ENCODE measurements at places on chromosomes 7 and 10.

GRCh38 chr7:40186586-40186985 lies 51.8 kb downstream of the SUGCT start:
- no peak for DNase-seq

- DNase-seq: no peak
Measured at GRCh38 chr7:107414198-107414597, 55.7 kb upstream of the GPR22 start.

- DNase-seq: no peak
Measured at GRCh38 chr10:121854809-121855445, 72.9 kb downstream of the ATE1 start.

- no peak for DNase-seq
Measured at GRCh38 chr7:119256446-119257131, 1016.4 kb upstream of the KCND2 start.

DNA sequence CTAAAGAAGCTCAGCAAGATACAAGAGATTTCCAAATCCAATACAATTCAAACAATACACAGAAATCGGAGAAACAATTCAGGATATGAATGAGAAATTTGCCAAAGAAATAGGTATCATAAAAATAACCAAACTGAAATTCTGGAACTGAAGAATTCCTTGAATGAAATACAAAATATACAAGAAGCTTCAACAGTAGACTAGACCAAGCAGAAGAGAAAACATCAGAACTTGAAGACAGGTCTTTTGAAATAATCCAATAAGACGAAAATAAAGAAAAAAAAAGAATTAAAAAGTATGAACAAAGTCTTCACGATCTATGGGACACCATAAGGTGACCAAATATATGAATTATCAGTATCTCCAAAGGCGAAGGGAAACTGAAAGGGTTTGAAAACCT lies 2.8 kb upstream of the IFIT2 start:
- no peak for DNase-seq

GRCh38 chr10:116198676-116199035 lies 74.3 kb downstream of the GFRA1 start:
- no peak for DNase-seq

- DNase-seq: no peak
Measured at GRCh38 chr7:46776790-46777189, 805.1 kb downstream of the TNS3 start.

GRCh38 chr10:32256613-32257437 lies 90.1 kb downstream of the EPC1 start:
- DNase-seq: peak; percentile 41

DNA sequence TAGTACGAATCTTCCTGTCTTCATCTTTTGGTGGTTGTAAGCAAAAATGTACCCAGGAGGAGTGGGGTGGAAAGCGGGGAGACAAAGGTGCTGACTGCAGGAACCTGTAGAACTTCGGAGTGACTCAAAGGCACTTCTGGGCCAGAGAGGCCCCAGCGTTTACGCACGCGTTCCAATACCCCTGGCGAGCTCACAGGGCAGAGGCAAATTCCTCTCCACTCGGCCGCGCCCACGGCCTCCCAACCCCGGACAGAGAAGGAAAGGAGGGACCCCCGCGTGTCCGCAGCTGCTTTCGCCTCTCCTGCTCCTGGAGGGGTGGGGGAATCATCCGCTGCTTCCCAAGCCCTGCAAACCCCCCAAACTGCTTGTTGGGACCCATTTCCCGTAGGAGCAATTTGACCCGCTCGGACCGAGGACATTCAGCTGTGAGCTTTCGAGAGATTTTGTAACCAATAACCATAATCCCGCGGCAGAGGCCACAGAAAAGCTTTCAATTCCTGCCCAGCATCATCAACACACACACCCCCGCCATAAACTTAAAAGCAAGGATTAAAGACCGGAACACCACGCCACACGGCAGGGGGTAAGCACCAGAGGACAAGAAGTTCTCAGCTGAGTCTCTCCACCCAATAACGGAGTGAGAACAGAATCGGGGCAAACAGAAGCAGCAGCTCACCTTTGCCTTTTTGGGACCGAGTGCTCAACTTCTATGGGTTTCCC lies 2.3 kb downstream of the IGF2BP3 start:
- no peak for DNase-seq

DNA sequence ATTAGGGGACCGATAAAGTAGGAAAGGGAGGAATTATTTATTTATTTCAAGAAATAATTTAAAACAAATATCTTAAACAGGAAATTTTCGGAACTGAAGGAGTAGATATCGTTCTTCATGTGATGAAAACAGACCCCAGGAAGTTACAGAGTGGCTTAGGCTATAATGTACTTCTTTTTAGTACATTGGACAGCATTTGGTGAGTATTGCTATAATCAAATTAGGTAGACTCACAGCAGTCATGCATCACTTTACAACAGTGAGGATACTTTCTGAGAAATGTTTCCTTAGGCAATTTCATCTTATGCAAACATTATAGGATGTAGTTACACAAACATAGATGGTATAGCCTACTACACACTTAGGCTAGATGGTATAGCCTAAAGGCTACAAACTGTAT lies 33.0 kb downstream of the FAM237B start:
- no peak for DNase-seq

DNA sequence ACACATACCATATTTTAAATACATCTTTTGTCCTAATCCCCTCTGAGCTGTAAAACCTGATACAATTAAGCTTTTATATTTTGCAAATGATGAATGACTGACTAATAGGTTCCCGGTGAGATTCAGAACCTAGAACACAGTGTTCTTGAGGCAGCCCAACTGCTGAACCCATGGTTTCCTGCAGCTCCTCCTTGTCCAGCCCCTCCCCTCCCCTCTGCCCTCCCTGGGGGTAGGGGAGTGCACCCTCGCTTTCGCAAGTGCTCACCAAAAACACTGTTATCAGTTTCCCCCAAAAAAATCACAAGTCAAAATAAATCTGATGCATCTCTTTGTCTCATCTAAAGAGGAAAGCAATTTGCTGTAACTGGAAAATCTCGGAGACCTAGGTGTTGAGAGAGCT lies 602.8 kb downstream of the KCNMA1 start:
- DNase-seq: no peak
